ENCODE measurements at places on chromosomes 16 and 17. TPM values are rescaled to one million over a fixed set of nuclear protein-coding genes. Genes with fewer than 3 reads are reported as not detected.

Gene TM4SF5
- not detected for total RNA-seq

Gene SECTM1
- 8.2 TPM for total RNA-seq

Gene ZNF668
- total RNA-seq, result 13.4 TPM

Gene ASPHD1
- 25.9 TPM for total RNA-seq

Gene SERPINF2
- 48.9 TPM for total RNA-seq

Gene KRTAP4-3
- total RNA-seq, result not detected

Gene GGNBP2
- total RNA-seq, result 24.9 TPM

Gene CCL23
- total RNA-seq, result not detected

Gene HS3ST3A1
- 91.1 TPM for total RNA-seq

Gene ZNF469
- total RNA-seq, result 8.5 TPM

Gene FN3K
- 7.7 TPM for total RNA-seq

Gene PTGES3L
- total RNA-seq, result 2.9 TPM

Gene CACNA1H
- total RNA-seq, result 3.7 TPM

Gene NOG
- total RNA-seq, result 37.2 TPM

Gene XYLT2
- 43.3 TPM for total RNA-seq

Gene TUFM
- total RNA-seq, result 222 TPM

Gene CIITA
- not detected for total RNA-seq

Gene CDRT15L2
- total RNA-seq, result not detected

Gene SLC5A10
- total RNA-seq, result not detected

Gene KRT35
- total RNA-seq, result not detected

Gene CDK12
- total RNA-seq, result 19.9 TPM

Gene TBC1D3I
- 2.5 TPM for total RNA-seq

Gene ACSM2B
- not detected for total RNA-seq

Gene ZFPM1
- total RNA-seq, result 4.2 TPM

Gene DPEP2
- total RNA-seq, result not detected

Gene GP1BA
- not detected for total RNA-seq

Gene NPIPB4
- total RNA-seq, result 17.9 TPM
